Hematopoietic multipotent progenitor cell treated with erythropoietin and hydrocortisone succinate and interleukin-3 and kit ligand, for 15 days (in vitro differentiated cells): ENCODE measurements at places on chromosomes 6 and 20.

- no peak for DNase-seq
These were observed 1.6 kb downstream of the PGBD1 start for GRCh38 chr6:28282926-28283325.

DNA sequence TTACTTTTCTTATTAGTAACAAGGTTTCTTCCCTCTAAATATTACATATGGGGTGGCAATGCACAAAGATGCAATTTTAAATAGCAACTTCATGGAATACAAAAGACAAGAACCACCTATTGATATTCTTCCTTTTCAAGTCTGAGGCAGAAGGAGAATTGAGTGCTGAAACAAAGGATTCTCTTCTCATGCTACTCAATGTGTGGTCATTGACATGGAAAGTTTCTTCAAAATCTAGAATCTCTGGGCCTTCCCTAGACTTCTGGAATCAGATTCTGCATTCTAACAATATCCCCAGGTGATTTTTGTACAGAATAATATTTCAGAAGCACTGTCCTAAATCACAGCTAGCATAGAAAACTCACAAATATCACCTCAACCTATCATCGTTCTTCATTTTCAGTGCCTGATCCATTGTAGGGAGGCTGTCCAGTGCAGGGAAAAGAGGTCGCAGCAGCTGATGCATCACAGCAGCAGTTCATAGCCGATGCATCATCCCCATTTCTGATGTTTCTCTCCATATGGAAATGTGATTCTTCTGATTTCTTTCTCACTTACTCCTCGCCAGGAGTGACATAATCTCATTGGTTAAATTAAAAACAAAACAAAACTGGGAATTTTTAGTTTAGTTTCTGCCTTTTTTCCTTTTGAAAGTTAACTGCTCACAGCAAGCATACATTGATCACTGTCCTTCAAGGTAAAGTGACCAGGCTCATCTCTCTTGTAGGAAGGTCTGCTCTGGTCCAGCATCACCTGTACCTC lies 139.5 kb upstream of the FAM83B start:
- DNase-seq, result no peak

- DNase-seq, result peak; percentile 69
These were observed 43.1 kb downstream of the SLC17A5 start for GRCh38 chr6:73610444-73611275.

- DNase-seq, result no peak
These were observed 61.9 kb upstream of the NRSN1 start for GRCh38 chr6:24064106-24064505.

DNA sequence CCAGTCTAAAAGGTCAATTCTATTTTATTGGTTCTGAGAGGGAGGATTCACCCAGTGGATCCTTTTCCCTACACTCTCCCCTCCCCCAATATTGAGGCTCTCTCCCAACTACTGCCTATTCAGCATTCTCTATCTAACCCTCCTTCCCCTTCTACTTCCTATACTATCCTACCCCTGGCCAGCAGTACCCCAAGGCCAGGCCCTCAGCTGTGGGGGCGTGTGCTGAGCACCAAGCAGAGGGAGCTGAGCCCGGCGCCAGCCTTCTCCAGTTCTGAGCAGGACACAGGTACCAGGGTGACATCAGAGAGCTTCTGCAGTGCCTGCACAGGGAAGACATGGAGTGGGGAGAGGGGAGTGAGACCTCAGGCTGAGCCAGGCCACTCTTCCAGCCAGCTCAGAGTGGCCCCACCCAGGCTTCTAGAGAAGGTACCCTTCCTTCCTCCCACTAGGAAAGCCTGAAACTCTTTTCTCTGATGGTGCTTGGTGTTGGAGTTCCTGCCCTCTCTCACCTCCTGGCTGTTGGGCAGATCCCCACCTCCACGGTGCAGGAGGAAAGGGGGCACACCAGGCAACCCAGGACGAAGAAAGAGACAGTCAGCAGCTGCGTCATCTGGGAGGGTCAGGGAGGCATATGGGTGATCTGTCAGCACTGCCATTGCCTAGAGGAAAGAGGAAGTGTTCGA lies 1.9 kb downstream of the DDAH2 start:
- DNase-seq, result no peak

DNA sequence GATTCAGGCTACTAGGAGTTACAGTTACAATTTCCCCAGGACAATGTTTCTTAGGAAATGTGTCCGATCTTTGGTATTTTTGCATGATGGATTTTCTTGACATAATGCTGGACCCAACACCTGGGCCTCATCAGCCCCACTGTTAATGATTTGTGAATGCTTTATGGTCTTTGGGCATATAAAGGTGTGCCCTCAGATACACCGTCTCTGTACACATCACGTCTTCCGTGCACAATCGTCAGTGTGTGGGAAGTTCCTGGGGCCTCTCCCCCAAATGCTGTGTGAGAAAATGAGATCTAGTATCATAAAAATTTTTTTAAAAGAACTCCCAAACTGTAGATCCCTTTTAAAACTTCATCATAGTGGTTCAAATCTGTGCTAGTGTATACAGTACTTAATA lies 373.2 kb upstream of the ID4 start:
- DNase-seq, result no peak

- no peak for DNase-seq
These were observed 70.5 kb downstream of the AKAP12 start for GRCh38 chr6:151310279-151310678.

DNA sequence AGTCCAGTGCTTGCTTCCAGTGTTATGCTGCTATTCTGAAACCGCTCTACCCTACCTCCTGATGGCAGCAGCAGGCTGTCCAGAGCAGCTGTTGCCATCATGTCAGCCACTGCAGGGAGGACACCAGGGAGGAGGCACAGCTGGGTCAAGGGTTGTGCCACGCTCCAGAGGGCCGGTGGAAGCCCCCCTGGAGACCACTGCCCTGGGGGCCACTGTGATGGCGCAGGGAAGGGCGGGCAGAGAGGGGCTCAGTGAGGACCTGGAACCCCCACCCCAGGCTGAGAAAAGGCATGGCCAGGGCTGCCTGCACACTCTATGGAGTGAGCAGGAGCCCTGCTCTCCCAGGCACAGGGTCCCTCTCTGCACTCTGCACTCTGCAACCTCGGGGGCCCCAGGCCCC lies 271.3 kb upstream of the BTBD3 start:
- DNase-seq, result no peak

- no peak for DNase-seq
These were observed 22.7 kb upstream of the MLN start for GRCh38 chr6:33826537-33826936.

DNA sequence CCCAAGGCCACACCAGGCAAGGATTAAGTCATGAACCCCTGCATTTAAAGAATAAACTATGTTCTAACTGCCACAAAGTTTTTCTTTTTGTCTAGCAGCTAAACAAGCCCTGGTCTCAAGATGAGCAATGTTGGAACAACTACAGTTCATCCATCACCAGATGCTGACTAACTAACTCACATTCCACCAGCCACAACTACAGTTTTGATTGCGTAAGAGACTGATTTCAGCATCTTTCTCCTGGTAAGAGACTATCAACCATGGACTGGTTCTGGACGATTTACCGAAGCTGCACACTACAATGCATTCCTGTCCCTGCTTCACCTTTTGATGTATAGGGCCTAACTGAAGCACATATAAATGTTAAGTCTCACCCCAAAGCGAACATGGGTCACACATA lies 43.0 kb downstream of the F13A1 start:
- no peak for DNase-seq

DNA sequence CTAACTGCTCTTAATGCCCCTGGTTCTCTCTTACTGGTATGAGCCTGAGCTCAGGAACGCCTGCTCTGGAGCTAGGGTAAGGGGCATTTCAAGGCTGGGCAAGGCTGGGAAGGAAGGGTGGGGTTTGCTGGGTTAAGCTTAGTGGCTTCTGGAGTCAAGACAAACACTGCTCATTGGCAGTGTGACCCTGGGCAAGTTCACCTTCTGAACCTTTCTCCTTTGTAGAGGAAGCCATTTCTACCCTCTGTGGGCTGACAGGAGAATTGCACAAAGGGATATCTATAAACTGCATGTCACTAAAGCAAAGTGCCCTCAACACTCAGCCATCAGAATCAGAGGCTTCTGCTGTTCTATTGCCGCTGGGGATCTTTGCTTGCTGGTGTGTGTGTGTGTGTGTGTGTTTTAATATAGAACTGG lies 20.3 kb upstream of the LRRN4 start:
- peak; percentile 23 for DNase-seq

DNA sequence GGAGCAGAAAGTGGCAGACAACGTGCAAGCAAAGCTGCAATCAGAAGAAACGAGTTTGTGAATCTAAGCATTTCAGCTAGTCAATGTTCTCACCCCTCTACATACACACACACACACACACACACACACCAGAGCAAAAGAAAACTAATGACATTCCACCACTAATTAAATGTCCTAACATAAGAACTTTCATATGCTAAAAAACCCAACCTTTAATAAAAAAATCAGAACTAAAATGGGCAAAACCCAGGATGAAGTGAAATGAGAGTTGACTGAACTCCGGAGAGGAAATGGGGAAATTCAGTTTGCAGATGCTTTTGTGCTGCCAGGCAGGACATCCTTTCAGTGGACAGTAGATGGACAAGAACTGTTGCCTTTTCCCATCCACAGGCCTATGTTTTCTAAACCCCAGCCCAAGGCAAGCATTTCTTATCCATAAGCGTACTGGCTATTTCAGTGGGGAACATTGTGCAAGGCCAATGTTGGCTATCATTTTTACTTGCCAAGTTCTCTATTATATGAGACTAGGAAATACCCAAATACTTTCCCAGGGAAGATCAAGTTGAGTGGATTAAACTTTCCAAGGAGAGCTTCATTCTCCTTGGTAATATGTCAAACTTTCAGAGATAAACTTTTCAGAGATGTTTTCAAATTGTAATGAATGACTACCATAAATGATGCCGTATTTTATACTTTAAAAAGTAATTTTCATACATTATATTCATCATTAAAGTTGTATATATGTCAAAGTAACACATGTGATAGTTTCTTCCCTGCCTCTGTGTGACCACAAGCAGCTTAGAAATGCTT lies 27.3 kb downstream of the RIN2 start:
- DNase-seq, result no peak

GRCh38 chr20:44477151-44477550 lies 1.5 kb downstream of the TTPAL start:
- DNase-seq, result no peak

- no peak for DNase-seq
These were observed 229.3 kb upstream of the TENT5A start for GRCh38 chr6:81981812-81982211.

DNA sequence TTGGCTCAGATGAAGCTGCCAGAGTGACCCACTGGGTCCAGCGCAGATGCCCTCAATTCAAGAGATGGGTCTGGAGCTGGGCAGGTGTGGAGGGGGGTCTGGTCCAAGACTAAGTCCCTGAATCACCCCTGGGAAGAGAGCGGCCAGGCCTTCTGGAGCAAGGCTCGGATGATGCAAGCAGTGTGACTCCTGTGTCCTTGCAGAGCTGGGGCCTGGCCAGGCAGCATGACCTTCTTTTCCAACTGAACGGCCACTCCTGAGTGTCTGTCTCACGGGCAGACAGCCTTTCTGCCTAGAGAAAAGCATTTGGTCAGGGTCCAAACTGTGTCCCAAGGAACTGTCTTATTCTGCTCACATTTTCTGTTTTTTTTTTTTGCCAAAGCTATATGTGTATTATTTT lies 42.6 kb upstream of the FNDC1 start:
- DNase-seq, result no peak

GRCh38 chr6:123803504-123804013 lies at the start of gene NKAIN2:
TSS of gene NKAIN2 (plus strand) at chr6:123803865.
- no peak for DNase-seq

DNA sequence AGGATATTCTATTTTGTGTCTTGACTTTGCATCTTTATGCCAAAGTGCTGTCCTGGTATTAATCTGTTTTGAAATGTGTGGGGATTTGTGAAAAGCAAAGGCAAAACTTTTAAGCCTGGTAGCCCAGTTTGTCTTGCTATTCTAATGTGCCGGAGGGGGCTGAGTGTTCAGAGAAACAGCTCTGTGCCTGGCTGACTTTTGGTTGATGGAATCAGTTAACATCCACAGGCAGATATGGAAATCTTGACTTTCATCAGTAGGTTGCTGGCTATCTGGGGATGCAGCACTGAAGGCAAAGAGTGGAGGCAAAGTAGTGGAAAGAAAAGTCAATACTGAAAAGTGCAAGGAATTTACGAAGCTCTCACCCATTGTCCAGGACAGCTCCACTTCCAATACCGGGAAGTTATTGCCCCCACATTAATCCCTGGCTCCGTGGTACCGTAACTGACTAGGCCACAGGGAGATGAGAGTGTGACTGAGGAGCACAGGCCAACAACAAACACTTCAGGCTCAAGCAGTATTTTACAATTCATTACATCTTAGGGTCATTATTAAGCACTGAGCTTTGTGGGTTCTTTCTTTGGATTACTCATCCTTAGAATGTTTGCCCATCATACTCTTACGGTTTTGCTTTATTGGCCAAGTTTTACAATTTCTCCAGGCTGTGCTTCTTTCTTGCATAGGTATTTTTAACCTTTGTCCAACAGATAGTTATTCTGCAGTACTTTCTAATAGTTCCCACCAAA lies 164.6 kb downstream of the MTFR2 start:
- DNase-seq, result no peak
